ENCODE measurements at places on chromosomes 4 and X. TPM values are rescaled to one million over a fixed set of nuclear protein-coding genes. Genes with fewer than 3 reads are reported as not detected.

DNA sequence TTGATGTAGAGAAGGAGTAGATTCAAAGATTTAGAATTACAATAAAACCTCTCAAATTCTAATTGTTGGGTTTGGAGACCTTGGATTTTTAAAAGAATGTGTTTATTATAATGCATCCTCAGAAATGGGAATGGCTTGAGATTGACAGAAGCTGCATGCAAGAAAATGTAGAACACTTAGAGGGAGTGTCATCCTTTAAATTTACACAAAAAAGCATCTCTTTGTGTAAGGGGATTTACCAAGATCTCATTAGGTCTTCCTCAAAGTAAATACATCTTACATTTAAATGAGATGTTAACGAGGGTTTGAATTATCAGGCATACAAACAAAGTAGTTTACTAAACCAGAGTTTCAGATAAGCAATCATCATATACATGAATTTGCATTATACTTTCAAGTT, 615.0 kb downstream of the FAM133A start:
- no peak for DNase-seq

- no peak for DNase-seq
These were observed 206.1 kb upstream of the ANKRD50 start for GRCh38 chr4:124918559-124919122.

DNA sequence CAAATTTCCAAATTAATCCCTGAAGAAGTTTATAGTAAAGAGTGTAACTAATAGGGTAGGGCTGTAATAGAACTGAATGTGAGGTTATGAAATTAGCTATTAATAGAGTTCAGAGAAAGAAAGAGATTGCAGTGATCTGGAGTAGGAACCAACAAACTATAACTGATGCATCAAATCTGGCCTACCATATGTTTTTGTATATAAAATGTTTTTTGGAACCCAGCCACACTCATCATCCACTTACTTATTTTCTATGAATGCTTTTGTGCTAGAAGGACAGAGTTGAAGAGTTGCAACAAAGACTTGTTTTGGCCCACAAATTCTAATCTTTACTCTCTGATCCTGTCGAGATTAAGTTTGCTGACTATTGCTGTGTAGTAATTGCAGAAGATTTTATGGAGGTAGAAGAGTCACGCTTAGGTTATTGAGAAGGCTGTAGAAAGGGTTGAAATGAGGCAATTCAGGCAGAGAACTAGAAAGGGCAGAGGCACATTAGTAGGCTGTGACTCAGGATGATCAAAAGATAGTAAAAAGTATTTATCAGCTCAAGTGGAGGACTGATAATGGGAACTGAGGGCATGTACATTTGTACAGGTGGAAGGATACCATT, 298.7 kb upstream of the EMCN start:
- no peak for DNase-seq

GRCh38 chr4:157291071-157291470, 70.5 kb downstream of the GRIA2 start:
- no peak for DNase-seq

DNA sequence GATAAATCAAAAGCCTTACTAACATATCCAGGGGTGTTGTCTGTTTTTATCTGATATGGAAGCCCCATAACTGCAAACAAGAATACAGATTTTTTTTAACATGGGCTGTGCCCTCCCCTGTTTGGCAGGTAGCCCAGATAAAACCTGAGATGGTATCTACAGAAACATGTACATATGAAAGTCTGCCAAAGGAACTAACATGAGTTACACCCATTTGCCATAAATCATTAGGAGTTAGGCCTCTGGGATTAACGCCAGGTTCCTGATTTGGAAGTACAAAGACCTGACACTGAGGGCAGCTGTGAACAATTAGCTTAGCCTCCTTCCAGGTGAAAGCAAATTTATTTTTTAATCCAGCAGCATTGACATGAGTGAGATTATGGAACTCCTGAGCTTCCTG, 264.3 kb downstream of the TECRL start:
- DNase-seq, result no peak

DNA sequence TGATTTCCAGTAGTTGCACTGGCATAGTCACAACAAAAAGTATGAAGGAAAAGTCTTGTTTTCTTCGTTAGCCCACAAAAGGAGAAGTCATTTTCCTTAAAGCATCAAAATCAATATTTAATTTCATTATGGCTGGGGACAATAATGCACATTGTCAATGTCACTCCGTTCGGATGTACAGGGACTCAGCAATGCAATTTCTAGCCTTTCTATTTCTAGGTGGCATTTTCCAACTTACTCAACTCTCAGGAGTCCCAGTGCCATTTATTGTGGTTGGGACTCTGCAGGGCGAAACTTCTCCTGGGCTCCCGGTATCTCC, 99.6 kb downstream of the CEP135 start:
- no peak for DNase-seq

The RP2 gene
- 8.7 TPM for total RNA-seq

All from mesothelial cell of epicardium (in vitro differentiated cells).